Inflammatory macrophage (primary cell): ENCODE measurements at places on chromosomes 7 and 10.

DNA sequence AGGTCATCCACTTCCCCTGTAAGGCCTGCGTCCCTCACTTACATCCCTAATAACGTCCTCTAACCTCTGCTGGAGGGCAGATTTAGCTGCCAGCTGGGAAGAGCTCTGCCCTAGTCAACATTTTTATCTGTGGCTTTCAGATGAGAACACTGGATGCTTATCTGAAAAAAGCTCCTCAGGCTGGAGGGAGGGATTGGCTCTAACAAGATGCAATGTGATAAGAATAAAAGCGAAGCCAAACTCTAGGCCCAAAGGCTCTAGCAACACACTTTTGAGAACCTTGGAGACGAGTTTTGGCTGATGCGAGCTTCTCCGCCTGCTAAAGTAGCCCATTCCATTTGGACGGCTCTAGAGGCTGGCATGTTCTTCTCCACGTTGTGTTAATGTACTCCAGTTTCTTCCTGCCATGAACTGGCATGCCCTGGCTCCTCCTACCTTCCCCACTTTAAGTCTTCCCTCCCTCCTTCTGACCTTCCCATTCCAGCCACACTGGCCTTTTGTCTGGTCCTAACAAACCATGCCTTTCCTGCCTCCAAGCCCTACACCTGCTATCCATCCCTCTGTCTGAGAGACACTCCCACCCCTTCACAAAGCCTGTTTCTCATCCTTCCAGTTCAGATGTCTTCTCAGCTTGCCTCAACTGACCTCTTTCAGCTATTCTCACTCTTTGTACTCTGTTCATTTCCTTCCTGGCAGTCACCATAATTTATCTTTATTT lies 62.5 kb upstream of the ATRNL1 start:
- DNase-seq: no peak

DNA sequence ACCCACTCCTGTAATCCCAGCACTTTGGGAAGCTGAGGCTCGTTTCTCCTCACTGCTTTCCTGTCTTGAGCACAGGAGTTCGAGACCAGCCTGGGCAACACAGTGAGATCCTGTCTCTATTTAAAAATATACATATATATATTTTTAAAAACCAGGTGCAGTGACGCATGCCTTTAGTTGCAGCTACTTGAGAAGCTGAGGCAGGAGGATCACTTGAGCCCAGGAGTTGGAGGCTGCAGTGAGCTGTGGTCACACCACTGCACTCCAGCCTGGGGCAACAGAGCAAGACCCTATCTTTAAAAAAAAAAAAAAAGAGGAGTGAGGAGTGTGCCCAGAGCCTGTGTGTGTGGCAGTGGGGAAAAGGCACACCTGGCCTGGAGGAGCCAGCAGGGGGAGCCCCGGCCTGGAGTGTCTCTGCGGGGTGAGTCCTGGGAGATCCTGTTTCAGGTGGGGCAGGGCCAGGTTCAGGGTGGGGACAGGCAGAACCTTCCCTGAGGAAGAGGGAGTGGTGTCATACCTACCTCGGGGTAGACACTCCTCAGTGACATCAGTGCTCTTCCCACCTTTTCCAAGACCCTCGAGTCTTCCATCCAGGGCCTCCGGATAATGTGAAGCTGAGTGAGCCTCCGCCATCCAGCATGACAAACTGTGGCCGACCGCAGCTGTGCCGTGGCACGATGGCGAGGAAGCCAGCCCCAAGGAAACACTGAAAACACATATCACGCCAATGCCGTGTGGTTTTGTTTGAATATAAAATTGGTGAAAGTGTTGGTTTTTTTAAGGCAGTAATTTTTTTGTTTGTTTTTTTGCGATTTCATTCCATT lies 9.0 kb upstream of the ARPC1B start:
- DNase-seq: no peak

DNA sequence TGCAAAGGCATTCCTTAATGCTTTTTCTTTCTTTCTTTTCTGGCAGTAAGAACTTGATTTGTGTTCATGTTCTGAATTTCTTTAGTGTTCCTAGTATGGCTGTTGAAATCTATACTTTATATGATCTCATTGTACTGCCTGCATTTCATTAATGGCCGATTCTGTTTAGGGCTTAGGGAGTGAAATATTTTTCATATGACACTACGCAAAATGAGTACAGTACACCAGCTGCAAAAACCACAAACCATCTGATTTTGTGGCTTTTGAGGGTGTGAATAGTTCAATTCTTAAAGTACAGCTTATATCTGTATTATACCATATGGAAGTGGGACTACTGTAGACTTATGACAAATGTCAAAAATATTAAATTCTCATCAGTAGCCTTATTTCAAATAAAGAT lies 69.1 kb upstream of the FOXP2 start:
- DNase-seq: no peak

DNA sequence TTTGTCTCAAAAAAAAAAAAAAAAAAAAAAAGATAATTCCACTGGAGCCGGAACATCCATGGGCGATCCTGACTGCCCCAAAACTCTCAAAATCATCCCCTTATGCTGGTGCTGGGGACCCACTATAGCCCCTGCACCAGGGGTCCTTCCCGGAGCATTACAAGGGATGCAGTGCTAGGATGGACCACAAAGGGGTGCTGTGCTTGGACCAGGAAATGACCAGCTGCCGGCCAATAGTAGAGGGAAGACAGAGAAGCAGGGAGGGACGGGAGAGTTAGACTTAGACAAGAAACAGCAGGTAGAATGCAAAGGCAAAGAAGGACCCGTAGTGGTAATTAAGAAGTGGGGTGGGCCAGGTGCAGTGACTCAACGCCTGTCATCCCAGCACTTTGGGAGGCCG lies 40.5 kb downstream of the RCC1L start:
- no peak for DNase-seq

DNA sequence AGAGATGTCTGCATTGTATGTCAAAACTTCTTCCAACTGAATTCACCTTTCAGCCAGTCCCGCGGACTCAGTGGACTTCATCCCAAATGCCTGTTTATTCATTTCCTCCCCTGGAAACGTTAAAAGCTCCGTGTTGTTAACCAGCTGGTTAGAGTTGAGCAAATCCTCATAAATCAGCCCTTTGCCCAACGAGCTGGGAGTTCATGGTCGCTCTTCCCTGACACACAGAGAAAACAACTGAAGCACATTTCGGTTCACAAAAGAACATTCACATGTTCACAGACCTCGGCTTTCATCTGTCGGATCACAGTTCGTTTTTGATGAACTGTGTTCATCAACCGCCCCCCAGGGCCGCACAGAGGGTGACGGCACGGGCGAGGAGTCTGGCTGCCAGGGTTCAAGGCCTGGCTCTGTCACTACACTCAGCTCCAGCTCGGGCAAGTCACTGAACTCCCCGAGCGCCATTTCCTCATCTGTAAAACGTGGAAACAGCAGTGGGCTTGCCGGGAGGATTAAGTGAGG lies 62.6 kb downstream of the GLI3 start:
- DNase-seq: no peak

GRCh38 chr10:77609781-77610272 lies 27.8 kb downstream of the KCNMA1 start:
- DNase-seq: no peak

GRCh38 chr7:23371654-23372053 lies 72.5 kb downstream of the MALSU1 start:
- DNase-seq: no peak

GRCh38 chr10:121371836-121372235 lies 226.4 kb downstream of the FGFR2 start:
- no peak for DNase-seq

- no peak for DNase-seq
These were observed 51.7 kb downstream of the HABP2 start for GRCh38 chr10:113604572-113604971.

DNA sequence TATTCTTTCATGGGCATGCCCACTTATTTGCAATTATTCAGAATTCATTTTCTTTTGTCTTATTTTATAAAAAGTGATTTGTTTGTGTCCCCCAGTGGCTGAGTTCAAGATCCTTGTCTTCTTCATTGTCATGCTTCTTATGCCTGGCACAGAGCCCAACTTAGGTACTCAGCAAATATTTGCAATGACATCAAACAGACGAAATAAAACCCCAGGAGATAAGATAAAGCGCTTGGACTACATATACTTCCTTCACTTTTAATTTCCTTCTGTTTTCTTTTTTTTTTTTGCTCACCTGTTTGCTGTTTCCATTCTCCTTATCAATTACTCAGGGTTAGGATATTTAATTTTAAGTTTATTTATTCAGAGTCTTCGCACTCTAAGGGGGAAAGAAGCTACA lies 225.0 kb downstream of the SDHAF3 start:
- DNase-seq: no peak

DNA sequence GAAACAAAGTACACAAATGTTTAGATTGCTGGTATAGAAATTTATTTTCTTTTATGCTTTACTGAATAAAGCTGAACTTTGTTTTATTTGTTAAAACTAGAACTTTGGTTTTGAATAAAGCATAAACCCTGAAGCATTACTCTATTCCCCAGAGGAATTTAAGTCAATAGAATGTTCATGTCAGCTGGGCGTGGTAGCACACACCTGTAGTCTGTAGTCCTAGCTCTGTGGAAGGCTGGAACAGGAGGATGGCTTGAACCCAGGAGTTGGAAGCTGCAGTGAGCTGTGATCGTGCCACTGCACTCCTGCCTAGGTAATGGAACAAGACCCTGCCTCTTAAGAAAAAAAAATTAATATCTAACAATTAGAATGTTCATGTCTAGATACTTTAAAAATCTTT lies 139.0 kb upstream of the ASAH2 start:
- no peak for DNase-seq

GRCh38 chr7:127903892-127904669 lies 127.2 kb downstream of the LRRC4 start:
- DNase-seq: no peak

DNA sequence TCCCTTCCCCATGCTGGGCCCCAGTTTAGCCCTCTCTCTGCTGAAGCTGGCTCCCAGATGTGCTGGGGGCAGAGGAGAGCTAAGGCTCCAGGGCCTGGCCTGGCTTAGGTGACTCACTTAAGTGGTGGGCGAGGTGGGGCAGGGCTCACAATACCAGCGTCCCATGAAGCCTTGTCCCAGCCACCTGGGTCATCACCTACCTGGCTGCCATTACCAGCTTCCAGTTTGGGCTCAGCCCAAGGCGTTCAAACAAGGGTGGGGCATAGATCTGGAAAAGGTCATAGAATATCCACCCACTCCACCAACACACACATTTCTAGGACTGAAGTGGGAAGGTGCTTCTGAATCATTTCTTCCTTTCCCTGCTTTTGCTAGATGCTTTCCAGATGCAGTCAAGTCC lies 8.3 kb downstream of the KAZALD1 start:
- no peak for DNase-seq

- DNase-seq: no peak
These were observed 167.9 kb downstream of the RNF216 start for GRCh38 chr7:5613607-5614006.

DNA sequence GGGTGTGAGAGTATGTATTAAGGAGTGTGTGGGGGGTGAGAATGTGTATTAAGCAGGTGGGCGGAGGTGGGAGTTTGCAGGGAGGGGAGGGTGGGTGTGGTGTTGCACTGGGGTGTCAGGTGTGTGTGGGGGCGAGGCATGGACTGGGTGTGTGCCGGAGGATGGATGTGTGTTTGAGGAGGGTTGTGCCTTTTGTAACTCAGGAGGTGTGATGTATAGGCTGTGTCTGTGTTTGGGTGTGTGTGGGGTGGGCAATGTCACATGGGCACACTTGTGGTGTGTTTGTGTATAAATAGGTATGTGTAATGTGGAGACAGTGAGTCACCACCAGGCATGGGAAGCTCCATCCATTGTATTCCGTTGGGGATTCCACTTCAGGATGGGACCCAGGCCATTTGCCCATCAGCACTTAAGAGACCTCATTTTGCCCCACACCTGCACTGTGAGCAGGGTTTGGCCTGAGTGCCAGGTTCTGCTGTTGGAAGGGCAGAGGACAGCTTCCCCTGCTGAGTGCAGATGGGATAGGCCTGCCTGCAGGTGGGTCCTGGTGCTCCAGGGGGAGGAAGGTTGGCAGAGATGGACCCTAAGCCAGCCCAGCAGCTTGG lies 5.8 kb downstream of the UNC5B start:
- no peak for DNase-seq

- no peak for DNase-seq
These were observed at the start of gene CDHR3 for GRCh38 chr7:105963038-105963667. Gene CDHR3, plus strand, starts transcription at chr7:105963264. Its CDS starts 55 bp downstream, at chr7:105963319.

GRCh38 chr7:157111311-157111710 lies 27.4 kb upstream of the UBE3C start:
- no peak for DNase-seq

DNA sequence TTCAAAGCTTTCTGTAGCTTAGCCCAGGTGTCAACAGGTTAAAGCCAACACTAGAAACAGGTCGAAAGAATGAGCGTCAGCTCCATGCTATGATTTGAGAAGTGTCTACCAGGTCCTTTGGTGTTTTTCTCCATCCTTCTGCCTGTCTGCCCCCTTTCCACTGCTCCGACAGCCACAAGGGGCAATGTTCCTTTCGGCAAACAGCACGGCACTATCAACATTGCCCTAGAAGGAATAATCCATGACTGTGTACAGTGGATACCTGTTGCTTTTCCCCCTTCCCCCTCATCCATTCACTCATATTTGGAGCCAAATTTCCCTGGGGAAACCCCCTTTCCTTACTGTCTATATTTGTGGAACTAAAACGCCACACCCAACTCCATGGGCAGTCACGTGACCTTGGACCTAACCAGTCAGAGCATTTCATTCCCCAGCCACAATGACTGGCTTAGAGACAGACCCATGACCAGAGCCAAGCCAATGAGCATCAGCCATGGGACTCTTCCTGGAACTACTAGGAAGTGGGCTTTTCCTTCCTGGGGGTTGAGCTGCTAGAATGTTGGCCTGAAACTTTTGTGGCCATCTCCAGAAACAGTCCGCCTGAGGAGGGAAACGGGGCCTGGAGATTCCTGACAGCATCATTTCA lies 51.5 kb downstream of the AFAP1L2 start:
- DNase-seq: no peak

DNA sequence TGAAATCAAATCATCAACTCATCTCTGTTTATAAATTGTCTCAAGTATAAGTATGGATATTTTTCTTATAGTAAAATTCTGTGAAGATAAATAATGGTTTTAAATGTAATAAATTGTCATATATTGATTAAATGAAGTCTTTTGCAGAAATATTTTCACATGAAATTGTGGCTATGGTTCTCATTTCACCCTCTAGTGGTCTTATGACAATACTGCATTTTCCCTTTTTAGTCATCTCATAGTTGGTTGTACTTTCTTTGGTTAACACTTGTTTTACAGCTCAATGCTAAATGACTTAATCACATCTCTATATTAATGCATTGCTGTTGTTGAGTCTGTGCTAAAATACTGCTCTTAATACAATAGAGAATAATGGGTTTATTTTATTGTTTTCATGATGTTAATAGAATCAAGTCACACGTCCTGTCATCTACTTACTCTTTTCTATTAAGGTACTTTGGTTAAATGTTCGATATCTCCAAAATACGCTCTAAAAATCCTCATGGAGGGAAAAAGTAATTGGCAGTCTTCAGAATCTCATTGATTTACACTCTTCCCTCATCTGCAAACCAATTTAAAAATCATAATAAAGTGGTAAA lies 38.0 kb upstream of the CACNA2D1 start:
- DNase-seq: no peak

- no peak for DNase-seq
These were observed 135.4 kb upstream of the BMPER start for GRCh38 chr7:33769930-33770329.

GRCh38 chr10:72889391-72889831 lies 4.1 kb upstream of the OIT3 start:
- no peak for DNase-seq

- peak; percentile 19 for DNase-seq
These were observed 73.6 kb downstream of the AHCYL2 start for GRCh38 chr7:129298268-129298893.

- no peak for DNase-seq
These were observed 92.1 kb downstream of the BTRC start for GRCh38 chr10:101446071-101446470.

GRCh38 chr7:2913760-2914387 lies 69.8 kb upstream of the GNA12 start:
- no peak for DNase-seq
